ENCODE measurements at places on chromosomes 5 and 9.
A peak's percentile ranks its signal among the peaks of the same experiment; 100 is the strongest.

DNA sequence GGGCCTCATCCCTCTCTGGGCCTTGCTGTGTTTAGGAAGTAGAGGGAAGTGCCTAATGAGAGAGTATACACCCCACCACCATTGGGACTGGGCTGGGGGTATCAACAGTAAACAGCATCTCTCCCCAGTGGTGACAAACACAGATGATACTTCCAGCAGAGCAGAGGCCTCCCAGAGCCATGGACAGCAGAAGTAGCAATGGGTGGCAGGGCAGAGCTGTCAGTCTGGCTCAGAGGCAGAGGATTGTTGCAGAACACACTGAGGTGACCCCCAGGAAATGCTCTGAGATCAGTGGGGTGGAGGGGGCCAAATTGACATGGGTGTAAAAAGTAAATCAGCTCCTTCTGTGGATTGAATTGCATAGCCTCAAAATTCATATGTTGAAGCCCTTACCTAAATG lies 12.1 kb upstream of the P4HA2 start:
- DNase-seq: no peak

GRCh38 chr9:69549310-69550202 lies 122.6 kb downstream of the APBA1 start:
- DNase-seq: peak; percentile 72

GRCh38 chr9:91781906-91782305 lies 168.1 kb downstream of the ROR2 start:
- no peak for DNase-seq

- DNase-seq: no peak
Observed at GRCh38 chr9:133108794-133109641, 12.0 kb downstream of the RALGDS start.

DNA sequence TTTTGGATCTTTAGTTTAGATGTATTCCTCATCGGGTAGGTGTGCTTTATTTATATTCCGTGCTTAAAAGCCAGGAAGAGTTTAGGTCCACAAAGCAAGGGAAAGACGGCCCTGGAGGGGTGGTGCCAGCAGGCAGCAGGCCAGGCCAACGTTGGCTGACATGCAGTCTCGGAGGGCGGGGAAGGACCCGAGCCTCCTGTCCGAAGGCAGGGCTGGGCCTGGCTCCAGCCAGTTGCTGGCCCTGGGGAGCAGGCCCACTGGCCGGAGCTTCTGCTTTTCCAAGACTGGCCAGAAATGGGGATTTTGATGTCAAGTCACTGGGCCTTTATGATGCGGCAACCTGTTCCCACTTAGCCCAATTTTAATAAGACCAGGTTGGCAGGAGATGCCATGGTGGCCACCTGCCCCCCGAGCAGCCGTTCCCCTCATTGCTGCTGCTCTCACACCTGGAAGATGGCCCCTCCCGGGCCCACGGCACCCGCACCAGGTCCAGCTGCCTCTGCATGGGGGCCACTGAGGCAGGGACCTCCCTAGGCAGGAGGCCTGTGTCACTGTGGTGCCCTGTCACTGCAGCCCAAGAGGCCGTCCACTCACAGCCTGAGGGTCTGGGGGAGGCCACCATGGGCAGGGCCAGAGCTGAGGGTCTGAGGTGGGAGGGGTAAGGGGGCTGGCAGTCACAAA lies 23.2 kb downstream of the LPCAT1 start:
- no peak for DNase-seq

GRCh38 chr9:4152876-4153275 lies 147.0 kb downstream of the GLIS3 start:
- no peak for DNase-seq

GRCh38 chr5:134459491-134459890 lies 47.8 kb upstream of the CDKN2AIPNL start:
- no peak for DNase-seq

DNA sequence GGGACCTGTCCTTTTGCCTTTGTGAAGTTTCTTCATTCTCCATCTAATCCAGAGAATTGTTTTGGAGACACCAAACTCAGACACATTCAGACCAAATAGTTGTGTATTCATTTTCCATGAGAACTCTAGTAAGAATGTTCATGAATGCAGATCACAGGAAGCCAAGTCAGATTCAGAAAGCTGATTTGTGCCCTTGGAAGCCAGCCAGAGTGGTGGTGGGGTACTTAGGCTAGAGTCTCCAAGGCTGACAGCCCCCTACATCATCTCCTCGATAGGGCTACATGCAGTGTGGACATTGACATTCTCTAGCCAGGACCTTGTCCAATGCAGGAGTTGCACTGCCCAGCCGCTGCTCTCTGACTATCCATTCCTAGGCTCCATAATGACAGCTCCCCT lies 137.6 kb downstream of the UGCG start:
- no peak for DNase-seq

GRCh38 chr5:147072622-147073021 lies 162.2 kb upstream of the STK32A start:
- no peak for DNase-seq

GRCh38 chr5:50445296-50445949 lies 4.3 kb upstream of the EMB start:
- no peak for DNase-seq

DNA sequence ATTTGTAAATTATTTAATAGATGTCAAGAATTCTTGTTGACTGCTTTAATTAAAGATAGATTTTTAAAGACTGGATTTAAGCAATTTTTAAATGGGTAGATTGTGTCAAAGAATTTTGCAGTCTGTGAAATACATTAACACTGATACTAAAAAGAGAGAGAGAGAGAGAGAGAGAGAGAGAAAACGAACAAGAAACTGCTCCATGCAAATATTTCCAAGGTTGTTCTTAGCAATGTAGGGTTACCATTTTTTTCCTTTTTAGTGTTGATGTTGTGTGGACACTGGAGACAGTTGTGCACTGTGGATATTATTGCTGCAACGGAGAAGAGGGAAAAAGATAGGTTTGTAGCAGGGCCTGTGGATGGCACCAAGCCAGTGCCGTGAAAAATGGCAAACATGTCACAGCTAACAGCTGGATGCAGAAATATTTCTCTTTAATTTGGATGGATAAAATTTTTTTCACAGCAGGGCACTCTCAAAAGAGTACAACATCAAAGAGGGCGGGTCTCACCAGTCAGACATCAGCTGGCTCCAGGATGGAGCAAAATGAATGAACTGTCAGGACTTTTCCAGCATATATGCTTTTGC lies 58.2 kb downstream of the PRDM6 start:
- no peak for DNase-seq

- no peak for DNase-seq
Observed at GRCh38 chr9:84439250-84439649, 98.7 kb upstream of the SLC28A3 start.

GRCh38 chr5:8473827-8474568 lies 605.0 kb downstream of the MTRR start:
- DNase-seq: no peak

DNA sequence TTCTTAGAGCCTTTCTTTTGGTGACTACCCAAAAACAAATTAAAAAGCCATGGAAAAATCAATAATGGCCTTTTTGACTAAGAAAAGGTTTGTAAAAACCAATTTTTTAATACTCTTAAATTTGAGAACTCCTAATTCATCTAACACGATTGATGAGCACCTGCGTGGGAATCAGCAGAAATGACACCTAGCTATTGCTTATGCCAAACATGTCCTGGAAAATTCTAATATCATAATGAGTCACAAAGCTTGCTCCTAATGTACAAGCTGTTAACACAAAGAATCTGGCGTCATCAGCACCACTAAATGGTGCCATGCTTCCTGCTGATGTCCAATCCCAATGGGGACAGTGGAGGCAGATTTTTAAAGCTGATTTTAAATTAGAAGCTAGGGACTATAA lies 146.2 kb upstream of the LRRTM2 start:
- no peak for DNase-seq

DNA sequence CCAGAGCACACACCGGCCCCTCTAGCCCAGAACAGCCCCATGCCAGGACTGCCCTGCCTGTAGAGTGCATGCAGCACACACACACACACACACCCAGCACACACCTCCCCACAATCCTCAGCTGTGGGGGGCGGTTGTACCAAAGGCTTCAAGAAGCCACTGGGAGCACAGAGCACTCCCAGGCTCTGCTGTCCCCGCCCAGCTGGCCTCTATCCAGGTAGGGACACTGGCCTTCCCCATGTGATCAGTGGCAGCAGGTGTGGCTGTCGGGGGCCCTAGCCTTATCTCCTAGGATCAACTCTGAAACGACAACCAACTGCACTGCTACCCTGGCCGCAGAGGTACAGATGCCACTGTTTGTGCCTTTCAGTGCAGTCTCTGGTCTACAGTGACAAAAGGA lies 2.0 kb downstream of the ANAPC2 start:
- no peak for DNase-seq

DNA sequence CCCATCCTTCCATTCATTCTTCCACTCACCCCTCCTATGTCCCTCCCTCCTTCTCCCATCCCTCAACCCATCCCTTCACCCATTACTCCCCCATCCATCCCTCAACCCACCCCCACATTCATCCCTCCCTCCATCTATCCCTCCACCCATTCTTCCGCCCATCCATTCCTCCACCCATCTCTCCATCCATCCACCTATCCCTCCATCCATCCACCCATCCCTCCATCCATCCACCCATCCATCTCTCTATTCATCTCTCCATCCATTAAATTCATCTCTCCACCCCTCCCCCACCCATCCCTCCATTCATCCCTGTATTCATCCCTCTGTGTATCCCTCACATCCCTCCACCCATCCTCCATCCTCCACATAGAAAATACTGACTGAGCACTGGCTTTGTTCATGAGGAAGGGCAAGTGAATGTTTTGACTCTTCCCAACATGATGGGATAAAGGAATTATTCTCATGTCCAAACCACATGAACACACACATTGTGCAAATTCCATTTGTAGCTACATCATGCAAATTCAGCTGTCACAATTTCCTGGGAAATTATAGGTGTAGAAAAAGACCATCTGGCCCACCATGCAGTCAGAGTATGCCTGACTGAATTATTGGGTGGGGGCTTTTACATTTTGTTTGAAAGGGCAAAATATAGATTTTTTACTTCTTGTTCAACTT lies 6.9 kb upstream of the VAV2 start:
- DNase-seq: no peak

DNA sequence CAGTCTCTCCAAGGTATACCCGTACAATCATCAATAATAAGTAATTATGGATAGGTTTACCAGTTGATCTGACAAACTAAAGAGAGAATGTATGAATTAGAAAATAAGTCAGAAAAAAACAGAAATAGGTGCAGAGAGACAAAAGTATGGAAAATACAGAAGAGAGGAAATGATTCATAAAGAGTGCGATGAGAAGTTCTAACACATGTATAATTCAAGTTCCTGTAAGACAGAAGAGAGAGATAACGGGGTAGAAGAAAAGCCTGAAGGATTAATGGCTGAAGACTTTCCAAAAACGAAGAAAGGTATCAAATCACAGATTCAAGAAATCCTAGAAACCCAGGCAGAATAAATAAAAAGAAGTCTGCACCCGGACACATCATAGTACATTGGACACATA lies 16.2 kb upstream of the SMU1 start:
- no peak for DNase-seq

GRCh38 chr5:52727020-52727419 lies 60.7 kb upstream of the ITGA1 start:
- DNase-seq: no peak

GRCh38 chr9:690517-691111 lies 150.9 kb upstream of the DMRT1 start:
- DNase-seq: no peak

GRCh38 chr5:115770466-115770865 lies 46.0 kb downstream of the CDO1 start:
- DNase-seq: no peak

GRCh38 chr9:81293651-81294050 lies 395.7 kb downstream of the TLE1 start:
- no peak for DNase-seq

- no peak for DNase-seq
Observed at GRCh38 chr9:78871086-78871451, 574.1 kb downstream of the PSAT1 start.

GRCh38 chr9:118331622-118332045 lies 627.4 kb downstream of the TLR4 start:
- peak; percentile 83 for DNase-seq
